ENCODE measurements at places on chromosomes 7 and 10.

GRCh38 chr7:90999989-91000979, 263.9 kb upstream of the FZD1 start:
- DNase-seq = peak; percentile 44

GRCh38 chr7:145216866-145217265, 381.0 kb upstream of the TPK1 start:
- no peak for DNase-seq

- no peak for DNase-seq
Measured at GRCh38 chr10:65793738-65794425, 1132.0 kb upstream of the LRRTM3 start.

DNA sequence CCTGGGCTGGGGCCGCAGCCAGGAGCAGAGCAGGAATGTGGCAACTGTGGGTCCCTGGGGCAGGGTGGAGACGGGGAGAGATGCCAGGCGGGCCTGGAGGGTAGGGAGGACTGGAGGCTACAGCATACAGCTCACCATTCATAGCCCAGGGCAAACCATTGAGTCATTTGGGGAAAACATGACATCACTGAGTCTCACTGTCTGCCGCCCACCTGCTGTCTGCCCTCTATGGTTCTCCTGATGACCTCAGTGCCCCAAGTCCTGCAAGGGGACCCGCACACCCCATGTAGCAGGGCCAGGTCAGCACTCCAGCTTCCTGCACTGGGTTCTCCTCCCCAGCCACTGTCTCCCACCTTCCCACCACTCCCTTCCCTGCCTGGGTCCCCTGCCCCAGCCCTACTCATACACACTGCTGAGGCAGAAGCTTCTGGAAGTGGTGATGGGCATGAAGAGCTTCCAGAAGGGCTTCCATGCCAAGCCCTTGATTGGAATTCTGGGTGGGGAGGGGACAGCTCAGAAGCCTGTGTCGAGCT, 10.4 kb downstream of the CHST3 start:
- DNase-seq = no peak

- no peak for DNase-seq
Measured at GRCh38 chr7:158377800-158378623, 209.6 kb downstream of the PTPRN2 start.

DNA sequence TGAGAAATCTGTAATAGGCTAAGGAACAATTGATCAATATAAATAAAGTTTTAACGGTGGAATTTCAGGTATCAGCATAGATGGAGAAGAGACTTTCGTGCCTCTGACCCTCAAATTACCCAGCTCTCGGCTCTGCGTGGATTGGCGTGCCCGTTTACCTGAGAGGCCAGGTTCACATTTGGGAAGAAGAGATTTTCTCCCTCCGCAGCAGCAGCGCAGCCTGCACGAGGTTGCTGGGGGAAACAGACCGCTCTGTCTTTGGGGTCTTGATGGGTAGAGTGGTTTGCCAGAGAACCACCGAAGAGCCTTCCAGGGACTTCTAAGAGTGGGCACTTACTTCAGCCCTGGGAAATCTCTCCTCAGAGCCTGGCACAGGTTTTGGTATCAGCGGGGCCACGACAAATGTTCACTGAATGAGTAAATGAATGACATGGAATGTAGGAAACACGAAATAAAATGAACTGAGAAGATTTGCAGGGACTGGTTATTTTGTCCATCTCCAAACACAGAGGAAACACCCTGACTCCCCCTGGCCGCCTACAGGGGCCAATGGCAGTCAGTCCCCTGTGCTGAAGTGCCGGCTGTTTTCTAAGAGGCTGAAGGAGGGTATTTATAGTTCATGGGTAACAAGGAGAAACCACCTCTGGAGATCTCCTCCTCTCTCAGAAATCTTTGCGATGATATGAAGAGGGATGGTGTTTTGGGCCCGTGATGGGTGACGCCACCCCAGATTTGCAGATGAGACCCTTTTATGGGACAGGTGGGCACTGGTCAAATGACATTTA, 338.5 kb downstream of the ADARB2 start:
- DNase-seq = no peak

DNA sequence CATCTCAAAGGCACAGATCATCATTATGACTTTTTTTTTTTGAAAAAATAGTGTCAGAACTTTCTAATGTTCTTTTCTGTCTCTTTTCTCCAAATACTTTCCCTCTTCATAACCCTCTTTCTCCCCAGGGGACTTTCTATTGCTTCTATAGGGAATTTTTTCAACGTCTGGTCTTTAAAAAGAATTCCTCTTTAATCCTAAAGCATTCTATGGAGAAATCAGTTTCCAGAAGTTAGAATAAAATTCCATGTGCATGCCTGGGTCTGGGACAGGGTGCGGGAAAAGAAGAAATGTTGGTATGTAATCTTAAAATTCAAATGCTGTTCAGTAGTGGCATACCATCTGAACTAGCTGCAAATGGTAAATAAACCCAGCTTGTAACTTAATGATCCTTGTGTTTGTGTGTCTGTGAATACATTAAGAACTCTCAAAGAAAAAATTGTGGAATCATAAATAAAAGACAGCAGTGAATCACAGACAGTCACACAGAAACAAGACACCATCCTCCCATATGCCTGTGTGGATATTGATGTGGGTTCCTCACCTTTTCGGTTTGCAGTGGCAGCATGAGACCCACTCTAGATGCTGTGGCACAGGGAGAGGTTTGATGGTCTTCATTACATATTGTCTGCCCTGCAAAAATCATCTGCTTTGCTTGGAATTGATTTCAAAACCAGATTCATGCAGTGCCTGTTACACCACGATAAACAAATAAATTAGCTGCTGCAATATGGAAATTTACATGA, 374.7 kb upstream of the NRP1 start:
- no peak for DNase-seq

GRCh38 chr7:92849322-92849721, 12.9 kb upstream of the CDK6 start:
- no peak for DNase-seq

DNA sequence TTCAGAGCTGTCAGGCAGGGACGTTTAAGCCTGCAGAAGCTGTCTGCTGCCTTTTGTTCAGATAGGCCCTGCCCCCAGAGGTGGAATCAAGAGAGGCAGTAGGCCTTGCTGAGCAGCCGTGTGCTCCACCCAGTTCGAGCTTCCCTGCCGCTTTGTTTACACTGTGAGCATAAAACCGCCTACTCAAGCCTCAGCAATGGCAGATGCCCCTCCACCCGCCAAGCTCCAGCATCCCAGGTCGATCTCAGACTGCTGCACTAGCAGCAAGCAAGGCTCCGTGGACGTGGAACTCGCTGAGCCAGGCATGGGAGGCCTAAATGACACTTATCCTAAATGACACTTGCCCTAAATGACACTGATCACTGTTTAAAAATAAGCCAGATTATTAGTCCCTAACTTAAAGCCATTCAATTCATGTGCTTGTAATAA, 6.8 kb upstream of the ASB15 start:
- DNase-seq = no peak

DNA sequence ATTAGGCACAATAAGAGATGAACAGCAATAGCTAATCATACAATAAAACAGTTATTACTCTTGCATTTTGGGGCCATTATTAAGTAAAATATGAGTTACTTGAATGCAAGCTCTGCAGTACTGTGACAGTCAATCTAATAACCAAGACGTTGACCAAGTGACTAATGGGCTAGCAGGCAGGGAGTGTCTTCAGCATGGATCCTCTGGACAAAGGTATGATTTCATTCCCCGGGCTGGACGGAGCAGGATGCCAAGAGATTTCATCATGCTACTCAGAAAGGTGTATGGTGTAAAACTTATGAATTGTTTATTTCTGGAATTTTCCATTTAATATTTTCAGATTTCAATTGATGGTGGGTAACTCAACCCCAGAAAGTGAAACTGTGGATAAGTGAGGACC, 80.9 kb downstream of the SHH start:
- DNase-seq = no peak

- no peak for DNase-seq
Measured at GRCh38 chr7:53624356-53624755, 588.9 kb downstream of the POM121L12 start.

DNA sequence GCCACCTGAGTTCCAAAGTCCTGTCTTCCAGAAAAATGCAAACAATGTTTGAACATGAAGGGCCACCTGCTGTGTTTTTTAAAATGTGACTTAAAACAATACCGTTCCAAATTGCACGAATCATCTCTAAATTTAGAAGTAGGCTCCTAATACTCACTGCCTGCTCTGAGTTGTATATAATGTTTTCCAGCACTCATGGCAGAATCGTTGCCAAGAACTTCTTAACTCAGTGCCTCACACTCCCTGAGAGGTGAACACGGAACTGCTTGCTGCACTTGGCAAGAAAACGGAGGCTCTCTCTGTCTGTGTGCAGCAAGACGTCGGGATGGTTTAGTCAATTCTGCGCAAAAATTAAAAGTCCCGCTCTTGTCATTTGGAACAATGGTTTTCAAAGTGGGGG, 757.3 kb upstream of the AUTS2 start:
- DNase-seq = no peak

DNA sequence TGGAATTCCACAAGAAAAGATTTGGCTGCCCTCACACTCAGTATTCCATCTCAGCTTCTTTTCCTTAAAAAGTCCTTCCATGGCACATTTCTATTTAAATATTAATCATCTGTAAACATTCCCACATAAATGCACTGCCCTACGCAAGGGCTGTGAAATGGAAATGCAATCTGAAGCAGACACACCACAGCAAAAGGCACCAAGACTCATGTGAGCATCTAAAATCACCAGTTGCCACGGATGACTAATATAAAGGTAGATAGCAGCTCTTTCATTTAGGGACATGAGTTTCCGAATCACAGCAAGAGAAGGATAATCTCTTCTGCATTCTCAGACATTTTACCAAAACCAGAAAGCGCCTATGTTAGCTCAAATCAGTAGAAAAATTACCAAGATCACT, 31.6 kb downstream of the COA1 start:
- no peak for DNase-seq

DNA sequence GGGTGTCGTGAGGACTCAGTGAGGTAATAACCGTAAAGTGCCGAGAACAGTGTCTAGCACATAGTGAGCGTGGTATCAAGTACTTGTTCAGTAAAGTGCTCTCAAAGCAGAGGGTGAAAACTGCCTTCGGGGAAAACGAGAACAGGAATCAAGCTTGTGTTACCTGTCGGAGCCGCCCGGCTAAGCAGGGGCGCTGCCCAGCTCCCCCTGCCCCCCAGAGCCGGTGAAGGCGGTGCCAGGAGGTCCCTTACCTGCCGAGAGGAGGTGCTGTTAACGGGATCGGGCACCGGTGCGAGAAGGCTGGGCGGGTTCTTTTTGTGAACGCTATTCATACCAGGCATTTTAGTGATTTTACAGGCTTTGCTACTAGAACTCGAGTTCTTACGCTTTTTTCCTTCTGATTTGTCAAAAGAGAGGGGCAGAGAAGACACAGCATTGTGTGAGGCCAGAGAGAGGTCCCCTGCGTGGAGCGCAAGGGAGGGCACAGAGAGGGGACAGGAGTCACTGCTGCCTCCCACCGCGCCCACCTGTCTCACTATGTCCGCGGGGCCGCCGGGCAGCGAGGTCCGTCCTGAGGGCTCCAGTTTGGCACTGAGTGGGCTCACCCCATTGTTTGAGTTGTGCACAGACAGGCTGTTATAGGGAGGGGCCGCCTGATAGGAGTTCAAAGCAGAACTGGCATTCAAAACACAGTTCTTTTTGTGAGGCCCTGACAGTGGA, 32.5 kb upstream of the EFCAB10 start:
- DNase-seq = no peak

GRCh38 chr10:95508730-95509129, 52.4 kb downstream of the SORBS1 start:
- no peak for DNase-seq

DNA sequence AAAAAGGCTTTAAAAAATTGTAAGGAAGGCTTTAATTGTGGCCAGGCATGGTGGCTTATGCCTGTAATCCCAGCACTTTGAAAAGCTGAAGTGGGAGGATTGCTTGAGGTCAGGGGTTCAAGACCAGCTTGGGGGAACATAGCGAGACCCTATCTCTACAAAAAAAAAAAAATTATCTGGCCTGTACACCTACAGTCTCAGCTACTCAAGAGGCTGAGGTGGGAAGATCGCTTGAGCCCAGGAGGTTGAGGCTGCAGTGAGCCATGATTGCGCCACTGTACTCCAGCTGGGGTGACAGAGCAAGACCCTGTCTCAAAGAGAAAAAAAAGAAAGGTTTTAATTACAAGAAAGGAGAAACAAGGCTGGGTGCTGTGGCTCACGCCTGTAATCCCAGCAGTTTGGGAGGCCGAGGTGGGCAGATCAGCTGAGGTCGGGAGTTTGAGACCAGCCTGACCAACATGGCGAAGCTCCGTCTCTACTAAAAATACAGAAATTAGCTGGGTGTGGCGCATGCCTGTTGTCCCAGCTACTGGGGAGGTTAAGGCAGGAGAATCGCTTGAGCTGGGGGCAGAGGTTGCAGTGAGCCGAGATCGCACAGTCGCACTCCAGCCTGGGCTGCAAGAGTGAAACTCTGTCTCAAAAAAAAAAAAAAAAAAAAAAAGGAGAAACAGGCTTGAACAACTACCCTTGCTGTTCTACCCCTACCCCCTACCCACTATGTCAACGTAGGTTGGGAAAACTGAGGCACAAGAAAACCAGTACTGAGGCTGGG, 83.7 kb downstream of the CARD11 start:
- no peak for DNase-seq

DNA sequence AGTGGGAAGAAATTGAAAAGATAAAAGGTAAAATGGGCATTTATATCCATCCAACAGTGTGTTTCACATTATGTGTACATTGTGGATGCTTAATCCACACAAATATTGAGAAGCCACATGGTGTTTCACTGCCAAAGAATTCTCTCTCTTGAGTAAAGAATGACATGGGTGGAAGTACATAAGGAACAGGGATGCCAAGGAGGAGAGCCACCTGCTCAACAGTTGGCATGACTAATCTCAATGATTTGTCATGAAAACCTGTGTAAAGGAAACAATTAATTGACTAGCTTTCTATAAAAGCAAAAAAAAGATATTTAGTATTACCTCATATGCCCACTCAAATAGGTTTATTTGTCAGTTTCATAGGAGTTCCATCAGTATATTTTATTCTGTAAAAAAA, 43.1 kb downstream of the MAGI2 start:
- no peak for DNase-seq

- DNase-seq = no peak
Measured at GRCh38 chr10:61964949-61965702, 63.6 kb downstream of the ARID5B start.

- no peak for DNase-seq
Measured at GRCh38 chr7:18509481-18509880, 13.9 kb downstream of the HDAC9 start.

DNA sequence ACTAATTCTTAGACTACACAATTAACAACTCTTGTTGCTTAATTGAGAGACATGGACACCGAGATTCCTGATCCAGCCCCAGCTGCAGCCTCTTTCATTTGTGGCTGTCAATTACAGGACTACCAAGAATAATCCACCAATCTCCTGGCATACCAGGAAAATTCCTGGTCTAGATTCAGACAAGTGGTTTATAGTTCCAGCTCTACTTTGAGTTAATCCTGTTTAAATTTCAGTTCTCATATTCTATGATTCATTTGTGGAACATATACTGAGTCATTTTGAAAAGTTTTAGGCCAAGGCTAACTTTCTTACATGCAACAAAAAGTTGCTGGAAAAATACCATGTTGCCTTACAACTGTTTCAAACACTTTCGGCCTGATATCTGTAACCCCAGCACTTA, 253.5 kb downstream of the MAGI2 start:
- DNase-seq = no peak

All from BJ (cell line).